ENCODE measurements at places on chromosomes 11 and 22.
A peak's percentile ranks its signal among the peaks of the same experiment; 100 is the strongest.

- DNase-seq, result peak; percentile 6
These were observed 203.9 kb upstream of the BLID start for GRCh38 chr11:122319691-122320620.

- DNase-seq, result no peak
These were observed 42.3 kb downstream of the TRMU start for GRCh38 chr22:46377525-46378425.

- no peak for DNase-seq
These were observed 1.5 kb upstream of the JAML start for GRCh38 chr11:118226296-118226695.

- DNase-seq, result no peak
These were observed 28.2 kb upstream of the OPCML start for GRCh38 chr11:133560472-133560855.

GRCh38 chr11:11602011-11602410, 19.8 kb downstream of the GALNT18 start:
- no peak for DNase-seq

DNA sequence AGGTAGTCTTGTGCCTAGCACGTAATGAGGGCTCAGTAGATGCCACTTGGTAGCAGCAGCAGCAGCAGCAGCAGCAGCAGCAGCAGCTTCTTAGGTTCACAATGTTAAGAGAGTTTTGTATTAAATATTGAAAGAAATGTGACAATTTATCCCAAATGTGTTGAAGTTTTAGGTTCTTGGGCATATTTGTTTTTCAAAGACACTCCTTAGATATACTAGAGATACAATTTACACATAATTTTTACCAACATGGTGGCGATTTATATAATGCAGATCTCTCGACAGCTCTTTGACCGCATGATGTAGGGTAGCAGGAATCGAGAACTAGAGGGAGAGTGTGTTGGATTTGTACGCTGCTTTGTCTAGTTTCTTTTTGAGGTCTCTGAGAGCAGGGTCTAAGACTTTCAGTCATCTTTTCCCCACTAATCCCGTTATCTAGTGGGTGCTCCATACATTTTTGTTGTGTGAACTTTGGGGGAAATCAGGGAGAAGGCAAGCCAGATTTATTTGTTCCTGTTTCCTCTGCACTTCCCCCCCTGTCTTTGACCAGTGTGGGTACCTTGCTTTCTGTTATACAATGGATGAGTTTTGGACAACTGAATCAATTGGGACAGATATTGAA, 1.4 kb downstream of the FDX1 start:
- DNase-seq, result no peak

GRCh38 chr11:34627197-34627596, 6.3 kb downstream of the EHF start:
- DNase-seq, result no peak

DNA sequence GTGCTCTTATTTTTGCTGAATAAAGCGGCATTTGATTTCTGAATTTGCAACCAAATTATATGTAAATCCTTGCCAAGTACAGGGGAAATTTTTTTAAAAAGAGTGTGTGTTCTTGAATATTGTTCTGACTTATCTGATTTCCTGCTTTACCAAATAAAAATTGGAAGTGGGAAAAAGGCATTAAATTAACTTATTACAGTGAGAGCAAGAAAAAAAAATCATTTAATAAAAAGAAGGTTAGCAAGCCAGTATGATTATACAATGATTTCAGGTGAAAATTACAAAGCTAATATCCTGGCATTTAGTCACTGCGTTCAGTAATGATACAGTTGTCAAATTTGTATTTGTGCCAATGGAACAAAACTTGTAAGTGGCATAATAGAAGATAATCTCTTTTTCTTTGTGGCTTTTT, 82.1 kb upstream of the PPARA start:
- no peak for DNase-seq

- no peak for DNase-seq
These were observed 13.9 kb downstream of the STX3 start for GRCh38 chr11:59769111-59769510.

- no peak for DNase-seq
These were observed 9.3 kb downstream of the ATP5MGL start for GRCh38 chr22:42630901-42631602.

DNA sequence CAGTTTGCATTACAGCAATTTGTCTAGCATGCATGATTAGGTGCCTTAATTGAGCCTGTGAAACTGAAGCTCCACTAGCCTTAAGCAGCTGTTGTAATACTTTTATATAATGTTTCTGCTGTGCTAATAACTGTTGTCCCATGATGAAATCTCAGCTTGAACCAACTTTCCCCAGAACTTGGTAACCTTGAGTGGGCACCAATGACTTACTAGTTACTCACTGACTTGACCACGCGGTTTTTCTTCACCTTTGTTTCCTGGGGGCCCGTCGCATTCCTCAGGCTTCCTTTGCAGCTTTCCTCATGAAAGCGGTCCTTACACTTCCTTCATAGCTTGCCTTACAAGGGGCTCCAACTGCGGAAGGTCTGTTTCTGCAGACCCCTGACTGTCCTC, 11.2 kb upstream of the GLYATL1 start:
- DNase-seq, result no peak

GRCh38 chr11:45852712-45853101, 5.4 kb downstream of the CRY2 start:
- no peak for DNase-seq

- peak; percentile 89 for DNase-seq
These were observed at the start of gene ZNF280B for GRCh38 chr22:22508274-22509176. ZNF280B (minus strand) TSS chr22:22508742; CDS start chr22:22489398, 19,344 bp downstream.

DNA sequence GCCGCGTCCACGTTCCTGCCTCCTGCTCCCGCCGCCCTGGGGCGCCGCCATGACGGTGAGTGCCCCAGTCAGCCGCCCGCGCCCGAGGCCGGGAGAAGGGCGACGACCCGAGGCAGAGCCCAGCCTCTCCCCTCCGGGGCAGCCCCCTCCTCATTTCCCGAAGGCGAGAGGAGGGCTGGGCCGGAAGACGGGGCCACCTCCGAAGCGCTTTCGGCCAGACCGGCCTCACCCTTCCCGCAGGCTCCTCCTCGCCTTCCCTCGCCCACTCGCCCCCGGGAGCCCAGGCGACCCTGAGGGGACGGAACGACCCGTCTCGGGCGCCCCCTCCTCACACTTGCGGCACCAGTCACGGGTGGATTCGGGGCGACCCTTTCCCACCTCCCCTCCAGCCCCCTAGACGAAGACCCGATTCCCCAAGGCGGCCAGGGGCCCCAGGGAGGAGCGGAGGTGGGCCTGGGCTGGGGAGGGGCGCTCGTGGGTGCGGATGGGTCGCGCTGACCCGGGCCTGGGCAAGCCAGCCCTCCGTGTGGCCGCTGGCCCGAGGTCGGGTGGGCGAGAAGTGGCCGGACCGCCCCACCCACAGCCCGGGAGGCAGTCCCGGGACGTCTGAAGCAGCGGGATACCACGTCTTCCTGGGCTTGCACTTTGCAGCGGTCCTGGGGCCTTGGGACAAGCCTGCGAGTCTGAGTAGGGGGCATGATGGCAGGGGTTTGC, 49.7 kb downstream of the TRIOBP start:
- peak; percentile 31 for DNase-seq

- peak; percentile 61 for DNase-seq
These were observed 106.8 kb downstream of the RBFOX2 start for GRCh38 chr22:35921777-35922176.

DNA sequence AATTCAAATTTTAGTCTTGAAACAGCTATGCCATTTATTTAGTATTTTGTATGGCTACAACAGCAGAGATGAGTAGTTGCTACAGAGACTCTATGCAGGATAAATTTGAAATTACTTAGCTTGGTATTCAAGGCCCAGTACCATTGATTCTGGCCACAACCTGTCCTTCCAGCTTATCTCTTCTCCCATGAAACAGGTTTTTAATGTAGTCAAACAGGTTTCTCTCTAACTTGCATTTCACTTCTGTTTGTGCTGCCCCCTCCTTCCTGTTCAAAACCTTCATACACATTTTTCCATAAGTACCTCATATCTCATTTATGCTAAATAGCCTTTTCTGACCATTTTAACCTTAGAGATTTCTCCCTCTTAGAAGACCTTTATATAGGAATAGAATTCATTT, 3.3 kb downstream of the USP47 start:
- no peak for DNase-seq

- DNase-seq, result no peak
These were observed 39.1 kb downstream of the SCUBE2 start for GRCh38 chr11:9052316-9052715.
